Stimulated activated CD4-positive, alpha-beta T cell treated with anti-CD3 and anti-CD28 coated beads, Interleukin-2, amount 100 ng/mL, for 48 hours (primary cell): ENCODE measurements at places on chromosomes 6 and 20.

DNA sequence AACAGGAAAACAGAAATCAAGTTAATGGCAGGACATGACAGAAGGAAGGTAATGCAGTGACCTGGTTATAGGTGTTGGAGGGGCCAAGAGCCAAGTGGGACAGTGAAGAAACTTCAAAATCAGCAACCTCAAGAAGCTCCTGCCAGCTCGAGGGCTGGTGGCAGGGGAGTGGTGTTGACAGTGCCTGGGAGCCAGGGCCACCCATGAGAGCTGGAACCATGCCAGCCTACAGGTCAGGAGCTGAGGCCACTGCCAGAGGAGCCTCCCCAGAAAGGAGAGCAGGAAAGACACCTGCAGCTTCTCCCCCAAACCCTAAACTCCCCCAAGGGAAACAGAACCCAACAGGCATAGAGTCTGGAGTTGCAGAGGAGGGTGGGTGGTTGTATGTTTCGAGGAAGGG, 262.1 kb downstream of the LRFN2 start:
- DNase-seq, result no peak

- no peak for DNase-seq
Observed at GRCh38 chr6:6033858-6034257, 27.1 kb upstream of the NRN1 start.

- DNase-seq, result no peak
Observed at GRCh38 chr20:55172310-55173002, 697.1 kb downstream of the DOK5 start.

GRCh38 chr6:167296293-167296690, 5.2 kb downstream of the UNC93A start:
- DNase-seq, result no peak
